ENCODE measurements at places on chromosomes 3 and 15. TPM values are rescaled to one million over a fixed set of nuclear protein-coding genes. Genes with fewer than 3 reads are reported as not detected.

GRCh38 chr3:13158871-13159270, 85.6 kb upstream of the IQSEC1 start:
- H3K4me1 ChIP-seq = peaks cover 20% of the 10 kb centered on the region
- peaks cover 2% of the 10 kb centered on the region for H3K27me3 ChIP-seq
- no peak overlapping the region for H3K27ac ChIP-seq
- DNase-seq = no peak
- H3K36me3 ChIP-seq = peaks cover 10% of the 10 kb centered on the region

CHAC1 gene
- 45.6 TPM for total RNA-seq

GASK1A gene
- not detected for total RNA-seq

- no peak for DNase-seq
- H3K4me1 ChIP-seq = peaks cover 28% of the 10 kb centered on the region
Measured at GRCh38 chr3:72890166-72890925, 2.5 kb downstream of the GXYLT2 start.

DNAH1 gene
- 8.9 TPM for total RNA-seq

GRCh38 chr3:141784096-141784495, 20.9 kb downstream of the GRK7 start:
- H3K4me1 ChIP-seq = no peaks in the 10 kb centered on the region
- H3K36me3 ChIP-seq = peaks cover 4% of the 10 kb centered on the region
- no peak overlapping the region for H3K4me3 ChIP-seq
- H3K27ac ChIP-seq = no peak overlapping the region
- DNase-seq = no peak

PARP15 gene
- 0.29 TPM for total RNA-seq
